ENCODE measurements at places on chromosomes 16 and 17. TPM values are rescaled to one million over a fixed set of nuclear protein-coding genes. Genes with fewer than 3 reads are reported as not detected.
A peak's percentile ranks its signal among the peaks of the same experiment; 100 is the strongest.

- peak overlapping the region; percentile 24 for H3K4me3 ChIP-seq
- H3K4me1 ChIP-seq = peaks cover 7% of the 10 kb centered on the region
Measured at GRCh38 chr16:29729116-29729521, 16.7 kb downstream of the C16orf54 start.

DNA sequence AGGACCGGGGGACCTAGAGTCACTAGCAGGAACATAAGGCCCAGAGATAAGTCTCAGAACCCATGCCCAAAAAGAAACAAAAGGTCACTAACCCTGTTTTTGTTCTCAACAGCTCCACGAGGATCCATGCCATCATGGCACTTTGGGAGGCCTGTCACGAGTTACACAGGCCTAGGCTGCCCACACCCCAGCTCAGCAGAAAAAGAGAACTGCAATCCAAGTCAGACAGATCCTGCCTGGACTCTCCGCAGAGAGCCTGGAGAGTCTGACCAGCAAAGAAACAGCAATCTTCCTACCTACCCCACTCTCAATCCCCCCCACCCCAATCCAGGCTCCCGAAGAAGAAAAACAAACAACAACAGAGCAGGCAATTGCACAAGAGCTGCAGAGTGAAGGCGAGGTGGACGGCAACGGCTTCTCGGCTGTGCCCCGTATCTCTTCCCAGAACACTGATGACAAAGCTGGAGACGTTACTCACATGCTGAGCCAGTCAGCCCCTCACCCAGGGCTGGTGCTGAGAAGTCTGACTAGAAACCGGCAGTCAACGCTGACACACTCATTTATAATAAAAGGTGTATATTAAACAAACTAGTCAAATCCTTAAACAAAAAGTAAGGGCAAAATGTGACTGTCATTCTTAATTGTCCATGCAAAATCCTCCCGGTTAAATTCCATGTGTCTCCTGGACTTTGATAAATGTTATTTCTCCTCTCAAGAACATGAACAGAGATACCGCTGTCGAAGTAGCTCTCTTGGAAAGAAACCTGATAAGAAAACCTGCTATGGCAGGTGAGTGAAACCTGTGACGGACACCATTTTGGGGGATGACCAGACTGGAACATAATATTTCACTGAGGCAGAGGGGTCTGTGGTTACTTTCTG lies 89.3 kb downstream of the SMG6 start:
- peak overlapping the region; percentile 55 for H3K4me3 ChIP-seq
- H3K36me3 ChIP-seq = peaks cover 6% of the 10 kb centered on the region
- DNase-seq = peak; percentile 56
- H3K27me3 ChIP-seq = no peaks in the 10 kb centered on the region

Gene MSLN
- total RNA-seq = 5.7 TPM

Gene KRTAP9-4
- total RNA-seq = not detected

Gene CA5A
- not detected for total RNA-seq

Gene LYRM9
- total RNA-seq = 26.6 TPM

Gene MMP15
- 16.3 TPM for total RNA-seq
